ENCODE measurements at places on chromosomes 5 and 9.

DNA sequence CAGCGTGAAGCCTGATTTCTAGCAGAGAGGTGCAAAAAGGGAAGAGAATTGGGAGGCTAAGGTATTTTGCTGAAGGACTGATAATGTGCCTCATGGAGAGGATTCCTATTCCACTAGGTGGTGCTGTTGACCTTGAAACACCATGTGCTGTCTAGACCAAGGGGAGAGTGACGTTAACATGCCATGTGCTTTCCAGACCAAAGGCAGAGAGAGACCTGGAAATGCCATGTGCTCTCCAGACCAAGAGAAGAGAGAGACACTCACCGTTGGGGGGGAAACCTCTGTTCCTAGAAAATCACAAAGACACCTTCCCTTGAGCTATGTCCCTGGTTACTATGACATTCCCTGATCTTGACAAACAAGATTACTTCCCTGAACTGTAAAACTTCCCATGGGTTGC, 286.0 kb upstream of the TUSC1 start:
- DNase-seq = no peak

- no peak for DNase-seq
Measured at GRCh38 chr5:151079838-151080612, 809 bp downstream of the TNIP1 start.

- no peak for DNase-seq
Measured at GRCh38 chr5:80346055-80346454, 26.3 kb downstream of the SPZ1 start.

DNA sequence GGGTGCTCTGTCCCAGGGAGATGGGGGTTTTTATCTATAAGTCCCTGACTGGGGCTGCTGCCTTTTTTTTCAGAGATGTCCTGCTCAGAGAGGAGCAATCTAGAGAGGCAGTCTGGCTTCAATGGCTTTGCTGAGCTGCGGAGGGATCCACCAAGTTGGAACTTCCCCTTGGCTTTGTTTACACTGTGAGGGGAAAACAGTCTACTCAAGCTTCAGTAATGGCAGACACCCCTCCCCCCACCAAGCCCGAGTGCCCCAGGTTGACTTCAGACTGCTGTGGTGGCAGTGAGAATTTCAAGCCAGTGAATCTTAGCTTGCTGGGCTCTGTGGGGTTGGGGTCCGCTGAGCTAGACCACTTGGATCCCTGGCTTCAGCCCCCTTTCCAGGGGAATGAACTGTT, 375.8 kb downstream of the RAB3C start:
- DNase-seq = no peak

DNA sequence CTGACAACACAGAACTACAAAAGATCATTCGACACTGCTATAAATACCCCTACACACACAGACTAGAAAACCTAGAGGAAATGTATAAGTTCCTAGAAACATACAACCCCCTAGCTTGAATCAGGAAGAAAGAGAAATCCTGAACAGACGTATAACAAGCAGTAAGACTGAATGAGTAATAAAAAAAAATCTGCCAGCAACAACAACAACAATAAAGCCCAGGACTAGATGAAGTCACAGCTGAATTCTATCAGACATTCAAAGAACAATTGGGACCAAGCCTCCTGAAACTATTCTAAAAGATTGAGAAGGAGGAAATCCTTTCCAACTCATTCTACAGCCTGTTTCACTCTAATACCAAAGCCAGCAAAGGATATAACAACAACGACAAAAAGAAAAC, 68.2 kb upstream of the SLIT3 start:
- no peak for DNase-seq

GRCh38 chr9:131818089-131818488, 78.2 kb upstream of the RAPGEF1 start:
- DNase-seq = no peak

- DNase-seq = no peak
Measured at GRCh38 chr5:89281766-89282553, 399.0 kb upstream of the MEF2C start.

DNA sequence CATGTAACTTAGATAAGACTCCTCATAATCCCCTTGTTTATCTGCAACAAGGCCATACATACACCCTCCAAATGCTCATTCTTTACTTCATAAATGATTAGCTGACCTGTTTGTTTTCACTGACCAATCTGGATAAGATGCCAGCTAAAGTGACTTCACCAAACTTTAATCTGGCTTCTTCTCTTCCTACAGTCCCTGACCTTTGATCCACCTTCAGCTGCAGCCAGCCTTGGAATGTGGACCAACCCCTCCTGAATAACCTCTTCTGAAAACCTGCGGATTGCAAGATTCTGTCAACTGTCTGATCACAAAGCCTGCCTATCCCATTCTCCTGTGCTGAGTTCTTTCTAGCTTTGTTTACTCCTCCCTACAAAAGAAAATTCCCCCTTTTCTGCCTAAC, 476.8 kb downstream of the LRRC70 start:
- no peak for DNase-seq

DNA sequence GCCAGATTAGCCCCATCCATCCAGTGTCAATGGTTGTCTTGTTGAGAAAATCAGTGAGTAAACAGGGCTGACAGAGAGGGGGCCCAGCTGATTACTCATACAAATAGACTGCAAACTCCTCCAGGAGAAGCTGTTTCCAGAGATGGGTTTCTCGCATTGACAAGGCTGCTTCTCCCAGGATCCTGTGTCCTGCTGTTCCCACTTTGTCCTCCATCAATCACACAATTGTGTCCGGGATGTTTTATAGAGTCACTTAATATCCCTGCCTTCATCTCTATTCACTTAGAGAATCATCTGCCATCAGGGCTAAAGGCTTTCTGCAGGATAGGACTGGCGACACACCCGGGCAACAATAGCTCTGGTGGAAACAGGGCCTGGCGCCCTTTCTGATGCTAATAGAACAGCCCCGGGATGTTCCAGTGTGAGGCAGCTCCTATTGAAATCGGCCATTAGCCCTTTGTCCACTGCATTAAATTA, 71.7 kb upstream of the TBCA start:
- DNase-seq = no peak

- DNase-seq = no peak
Measured at GRCh38 chr5:139692148-139692547, 44.0 kb downstream of the CXXC5 start.

DNA sequence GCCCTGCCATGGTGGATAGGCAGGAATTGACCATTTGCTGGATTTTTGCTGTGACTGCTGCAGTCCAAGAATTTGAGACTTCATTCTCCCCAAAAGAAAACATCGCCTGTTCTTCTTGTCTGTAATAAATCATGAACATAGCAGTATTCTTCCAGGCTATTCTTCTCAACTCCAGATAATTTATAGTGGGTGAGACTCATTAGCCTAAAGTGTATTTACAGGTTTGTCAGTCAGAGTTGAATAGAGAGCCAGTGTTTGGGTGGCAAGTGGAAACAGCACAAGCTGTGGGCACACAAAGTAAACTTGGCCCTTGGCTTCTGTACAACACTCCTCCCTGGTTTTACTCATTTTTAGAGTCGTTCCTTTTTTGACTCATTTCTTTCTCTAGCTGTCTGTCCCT, 128.2 kb upstream of the VCAN start:
- DNase-seq = no peak

DNA sequence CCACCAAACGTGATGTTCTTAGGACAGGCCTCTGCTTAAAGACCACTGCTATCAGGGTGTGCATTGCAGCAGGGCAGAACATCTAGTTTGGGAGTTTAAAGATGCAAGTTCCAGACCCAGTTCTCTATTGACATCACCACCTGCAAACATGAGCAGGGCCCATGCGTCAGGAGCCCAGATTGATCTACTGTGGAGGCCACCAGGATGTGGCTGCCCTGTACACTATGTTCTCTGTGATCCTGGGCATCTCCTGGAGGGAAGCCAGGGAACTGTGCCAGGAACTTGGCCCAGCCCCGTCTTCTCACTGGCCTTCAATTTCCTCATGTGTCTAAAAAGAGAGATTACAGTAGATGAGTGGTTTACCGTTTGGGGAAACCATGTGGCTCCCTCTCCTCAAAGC, 87.1 kb downstream of the PDE6A start:
- DNase-seq = no peak

DNA sequence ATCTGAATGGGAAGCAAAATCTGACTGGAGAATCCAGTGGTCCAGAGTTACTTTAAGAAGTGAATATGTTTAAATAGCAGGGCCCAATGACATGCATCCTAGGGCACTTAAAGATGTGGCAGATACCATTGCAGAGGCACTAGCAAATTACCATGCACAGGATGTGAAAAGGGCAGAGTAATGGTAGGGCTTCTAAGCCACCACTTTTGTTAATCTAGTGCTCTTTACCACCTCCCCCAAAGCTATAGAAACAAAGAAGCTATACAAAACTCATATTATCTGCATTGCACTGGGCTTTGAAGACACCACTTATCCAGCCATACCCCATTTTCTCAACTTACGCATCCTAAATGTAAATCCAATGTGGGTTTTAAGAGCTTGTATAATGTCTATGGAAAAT, 81.2 kb downstream of the ZCCHC7 start:
- no peak for DNase-seq

DNA sequence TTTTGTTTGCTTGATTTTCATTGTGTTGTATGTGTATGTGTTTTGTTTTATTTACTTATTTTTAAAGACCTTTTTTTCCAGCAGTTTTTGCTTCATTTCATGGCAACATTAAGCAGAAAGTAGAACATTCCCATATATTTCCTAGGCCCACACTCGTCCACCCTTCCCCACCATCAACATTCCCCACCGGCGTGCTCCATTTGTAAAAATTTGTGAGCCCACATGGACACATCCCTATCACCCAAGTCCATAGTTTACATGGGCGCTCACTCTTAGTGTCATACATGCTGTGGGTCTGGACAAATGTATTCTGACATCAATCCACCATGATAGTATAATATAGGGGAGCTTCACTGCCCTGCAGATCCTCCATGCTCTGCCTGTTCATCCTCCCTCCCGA, 133.8 kb downstream of the ADAMTS16 start:
- no peak for DNase-seq

GRCh38 chr9:82532504-82533180, 530.3 kb downstream of the RASEF start:
- DNase-seq = no peak

GRCh38 chr5:19608444-19609002, 379.5 kb downstream of the CDH18 start:
- DNase-seq = no peak

- DNase-seq = peak; percentile 27
Measured at GRCh38 chr5:95842854-95843544, 20.5 kb upstream of the GLRX start.

- no peak for DNase-seq
Measured at GRCh38 chr9:110820381-110820780, 151.8 kb downstream of the MUSK start.

GRCh38 chr9:34046784-34047379, 1.8 kb downstream of the UBAP2 start:
- DNase-seq = no peak

- DNase-seq = no peak
Measured at GRCh38 chr5:100668511-100668910, 133.3 kb downstream of the FAM174A start.

DNA sequence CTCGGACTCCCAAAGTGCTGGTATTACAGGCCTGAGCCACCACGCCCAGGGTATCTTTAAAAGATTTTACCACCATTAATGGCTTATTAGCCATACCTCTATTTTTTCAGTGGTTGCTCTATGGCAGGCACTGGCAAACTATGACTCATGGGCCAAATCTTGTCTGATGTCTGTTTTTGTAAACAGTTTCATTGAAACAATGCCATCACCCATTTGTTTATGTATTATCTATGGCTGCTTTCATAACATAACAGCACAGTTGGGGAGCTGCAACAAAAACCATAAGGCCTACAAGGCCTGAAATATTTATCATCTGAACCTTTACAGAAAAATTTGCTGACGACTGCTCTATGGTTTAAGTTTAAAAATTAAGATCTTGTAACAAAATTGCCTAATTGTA, 66.8 kb downstream of the SLC38A9 start:
- DNase-seq = no peak

DNA sequence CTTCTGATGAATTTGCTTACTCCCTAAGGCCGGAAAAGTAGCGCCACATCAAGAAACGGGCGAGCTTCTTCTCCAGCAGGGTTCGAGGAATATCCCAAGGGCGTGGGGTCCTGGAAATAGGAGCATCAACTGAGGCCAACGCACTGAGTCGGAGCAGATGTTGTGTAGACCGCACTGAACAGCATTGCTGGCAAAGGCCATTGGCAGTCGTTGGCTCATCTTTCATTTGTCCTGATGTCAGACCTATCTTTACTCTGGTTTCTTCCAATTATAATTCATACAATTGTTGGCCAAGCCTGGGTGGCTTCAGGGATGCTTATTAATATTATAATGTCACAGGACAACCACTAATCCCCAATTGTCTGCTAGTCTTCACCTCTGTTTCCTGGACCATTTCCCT, 26.5 kb downstream of the ZBTB34 start:
- DNase-seq = no peak

GRCh38 chr5:154593071-154593470, 115.0 kb upstream of the HAND1 start:
- no peak for DNase-seq

DNA sequence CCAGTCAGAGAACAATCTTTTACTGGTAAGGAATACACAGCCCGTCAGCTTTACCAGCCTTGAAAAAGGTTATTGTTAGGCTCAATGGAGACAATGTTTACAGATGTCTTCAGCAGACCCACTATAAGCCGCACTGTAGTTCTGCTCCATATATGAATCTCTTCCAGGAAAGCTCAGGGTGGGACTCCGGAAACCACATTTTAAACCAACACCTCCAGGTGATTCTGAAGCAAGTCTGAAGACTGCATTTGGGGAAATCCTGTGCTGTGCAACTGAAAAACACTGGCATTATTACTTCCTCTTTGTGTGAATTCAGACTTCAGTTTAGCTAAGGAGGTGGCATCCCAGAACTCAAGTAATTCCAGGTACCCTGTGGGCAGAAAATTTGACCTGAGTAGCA, 3.5 kb downstream of the GZMK start:
- no peak for DNase-seq

- DNase-seq = no peak
Measured at GRCh38 chr5:14054965-14055963, 87.9 kb upstream of the TRIO start.

DNA sequence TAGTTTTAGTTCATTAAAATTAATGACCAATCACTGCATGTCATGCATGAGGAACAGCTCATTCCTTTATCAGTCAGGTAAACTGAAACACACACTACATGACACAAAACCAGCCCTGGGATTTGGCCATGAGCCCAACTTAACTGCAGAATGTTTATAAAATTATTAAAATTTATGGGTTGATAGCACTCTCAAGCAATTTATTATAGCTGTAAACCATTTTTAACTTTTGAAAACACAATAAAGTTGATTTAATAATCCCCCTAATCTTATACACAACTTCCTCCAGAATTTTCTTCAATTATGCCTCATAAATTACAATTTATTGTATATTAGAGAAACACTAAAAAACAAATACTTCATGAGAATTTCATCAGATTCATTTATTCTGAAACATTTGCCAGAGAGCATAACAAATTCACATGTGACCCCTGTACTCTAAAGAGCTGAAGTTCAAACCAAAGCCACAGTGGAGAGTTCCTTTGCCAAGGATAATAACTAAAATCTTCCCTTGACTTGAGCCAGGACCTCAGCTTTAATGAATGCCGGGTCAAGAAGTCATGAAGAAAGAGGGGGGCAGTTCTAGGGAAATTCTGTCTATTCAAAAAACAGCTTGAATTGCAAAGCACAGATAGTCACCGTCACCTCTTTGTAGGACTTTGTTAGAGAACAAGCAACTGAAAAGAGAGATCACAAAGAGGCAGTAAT, 763.7 kb upstream of the GRAMD2B start:
- no peak for DNase-seq

Measured in stimulated activated CD8-positive, alpha-beta memory T cell treated with anti-CD3 and anti-CD28 coated beads, Interleukin-7, amount 100 ng/mL, for 24 hours (primary cell).